Peyer's patch (tissue), 4 donors: ENCODE measurements at places on chromosomes 11 and 22.

DNA sequence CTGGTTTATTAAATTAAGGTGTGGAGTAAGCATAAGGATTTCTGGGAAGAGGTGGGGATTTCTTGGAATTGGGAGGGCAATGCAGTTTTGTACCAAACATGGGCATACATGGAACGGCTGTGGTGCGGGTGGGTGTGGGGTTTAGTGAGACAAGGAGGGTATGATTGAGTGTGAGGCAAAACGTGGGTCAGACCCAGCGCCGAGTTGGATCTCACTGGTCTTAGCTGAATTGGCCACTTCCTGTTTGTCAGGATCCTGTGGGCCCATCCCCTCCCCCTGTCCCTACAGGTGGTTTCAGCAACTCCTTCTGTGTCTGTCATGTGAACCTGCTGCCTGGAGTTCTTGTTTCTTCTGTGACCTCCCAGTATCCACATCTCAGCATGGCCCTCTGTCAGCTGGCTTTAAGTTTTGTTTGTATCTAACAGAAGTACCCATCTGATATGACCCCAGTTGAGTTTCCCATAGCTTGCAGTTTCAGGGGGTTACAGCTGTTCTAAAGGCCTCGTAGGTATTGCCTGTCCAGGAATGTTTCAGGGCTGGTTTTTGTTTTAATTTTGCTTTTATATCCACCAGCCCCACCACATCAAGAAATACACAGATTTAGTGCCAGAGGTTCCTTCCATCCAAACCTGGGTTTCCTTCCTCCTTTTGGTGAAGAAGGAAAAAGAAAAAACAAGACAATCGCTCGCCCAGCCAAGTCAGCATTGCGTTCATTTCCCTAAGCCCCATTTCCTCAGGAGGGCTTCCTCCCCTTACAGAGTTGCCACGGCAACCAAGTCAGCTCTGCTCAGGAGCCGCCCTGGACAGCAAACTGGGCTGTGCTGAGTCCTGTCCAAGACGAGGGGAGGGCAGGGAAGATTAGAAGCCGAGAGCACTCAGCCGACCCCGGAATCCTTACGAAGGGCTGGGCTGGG lies 6.0 kb downstream of the APOL1 start:
- DNase-seq: no peak

- DNase-seq: no peak
These were observed 164.0 kb upstream of the SYT13 start for GRCh38 chr11:45450189-45450588.

DNA sequence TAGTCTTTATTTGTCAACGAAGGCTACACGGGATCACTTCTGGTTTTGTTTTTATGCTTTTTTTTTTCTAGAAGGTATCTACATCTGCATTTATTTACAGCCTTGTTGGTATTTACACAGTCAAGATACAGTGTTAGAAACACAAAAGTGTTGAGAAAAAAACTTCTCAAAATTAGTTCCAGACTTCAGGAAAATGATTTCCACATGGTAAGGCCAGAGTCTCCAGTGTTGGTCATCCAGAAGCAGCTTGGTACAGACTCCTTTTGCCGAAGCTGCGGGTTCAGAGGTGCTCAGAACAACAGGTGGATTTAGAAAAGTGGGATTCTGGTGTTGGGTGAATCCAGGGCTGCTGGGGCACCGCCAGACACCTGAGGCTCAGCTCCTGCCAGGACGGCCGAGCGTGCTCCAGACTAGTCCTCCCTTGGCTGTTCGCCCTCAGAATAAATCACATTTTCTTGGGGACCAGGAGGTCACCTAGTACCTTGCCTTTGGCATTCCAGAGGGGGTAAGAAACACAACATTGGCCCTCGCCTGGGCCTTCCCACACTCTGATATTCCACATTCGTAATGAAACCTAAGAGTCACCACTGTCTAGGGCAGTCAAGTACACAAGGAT lies 78.7 kb upstream of the NARS2 start:
- DNase-seq: no peak

GRCh38 chr11:1116104-1116503 lies 41.4 kb downstream of the MUC2 start:
- no peak for DNase-seq

GRCh38 chr11:73971175-73971719 lies 11.4 kb downstream of the UCP2 start:
- no peak for DNase-seq

DNA sequence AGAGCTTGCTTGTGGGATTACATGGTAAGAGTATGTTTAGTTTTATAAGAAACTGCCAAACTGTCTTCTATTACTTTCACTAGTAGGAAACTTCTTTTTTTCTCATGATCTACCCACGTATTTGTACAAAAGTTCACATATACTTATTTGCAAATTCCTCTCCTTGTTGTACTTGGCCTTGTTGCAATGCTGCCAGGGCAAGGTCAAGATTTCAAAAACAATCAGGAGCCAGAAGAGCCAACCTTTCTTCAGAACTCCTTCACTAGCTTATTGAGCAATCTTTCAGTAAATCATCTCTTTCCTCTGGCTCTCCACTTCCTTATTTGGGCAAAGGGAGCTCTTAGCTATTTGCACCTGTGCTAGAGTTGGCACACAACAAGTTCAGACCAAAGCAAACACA lies 9.7 kb downstream of the SRSF8 start:
- no peak for DNase-seq

DNA sequence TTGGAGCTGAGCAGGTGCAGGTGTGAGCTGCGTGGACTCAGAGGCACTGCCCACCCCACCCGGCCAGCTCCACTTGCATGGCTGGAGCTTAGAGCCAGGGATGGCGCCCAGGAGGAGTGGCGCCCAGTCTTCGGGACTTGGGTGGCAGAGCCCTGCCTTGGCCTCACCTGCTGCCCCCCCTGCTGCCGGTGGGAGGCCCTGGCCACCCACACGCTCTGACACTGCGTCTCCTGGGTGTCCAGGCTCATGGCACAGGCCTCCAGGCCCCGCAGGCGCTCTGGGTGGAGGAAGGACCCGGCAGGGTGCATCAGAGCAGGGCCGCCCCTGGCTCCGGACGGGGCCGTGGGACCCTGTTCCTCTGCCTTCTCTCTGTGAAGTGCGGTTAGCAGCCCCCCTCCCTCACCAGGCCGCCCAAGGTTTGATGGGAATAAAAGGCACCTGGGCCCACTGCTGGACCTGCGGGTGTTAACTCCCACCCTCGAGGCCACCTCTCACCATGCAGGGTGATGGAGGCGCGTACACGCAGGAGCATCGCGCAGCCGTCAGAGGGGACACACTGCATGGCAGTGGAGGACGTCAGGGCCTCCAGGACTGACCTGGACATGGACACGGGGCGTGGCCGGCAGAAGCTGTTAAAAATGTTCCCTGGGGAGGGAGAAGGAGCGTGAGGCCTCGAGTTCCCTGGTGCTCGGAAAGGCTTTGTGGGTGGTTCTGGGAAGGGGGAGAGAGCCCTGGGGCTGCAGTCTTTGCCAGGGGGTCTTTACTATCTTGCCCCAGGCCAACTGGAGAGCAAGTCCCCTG lies 11.8 kb downstream of the IL17REL start:
- no peak for DNase-seq

DNA sequence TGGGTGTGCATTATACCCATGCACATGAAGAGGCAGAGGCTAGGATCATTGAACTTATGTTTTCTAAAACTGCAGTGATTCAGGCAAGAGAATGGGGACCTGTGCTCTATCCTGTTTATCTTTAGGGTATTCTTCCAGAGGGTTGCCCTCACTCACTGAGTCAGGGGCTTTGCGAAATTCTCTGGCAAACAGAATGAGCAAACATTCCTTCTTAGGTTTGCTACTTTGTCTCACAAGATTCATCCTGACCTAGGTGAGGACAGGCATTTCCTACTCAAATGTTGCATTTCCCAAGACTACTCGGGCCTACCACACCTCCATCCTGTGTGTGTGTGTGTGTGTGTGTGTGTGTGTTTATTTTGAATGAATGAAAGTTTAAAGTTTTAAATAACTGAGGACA lies 2.7 kb upstream of the EIF3M start:
- DNase-seq: no peak

DNA sequence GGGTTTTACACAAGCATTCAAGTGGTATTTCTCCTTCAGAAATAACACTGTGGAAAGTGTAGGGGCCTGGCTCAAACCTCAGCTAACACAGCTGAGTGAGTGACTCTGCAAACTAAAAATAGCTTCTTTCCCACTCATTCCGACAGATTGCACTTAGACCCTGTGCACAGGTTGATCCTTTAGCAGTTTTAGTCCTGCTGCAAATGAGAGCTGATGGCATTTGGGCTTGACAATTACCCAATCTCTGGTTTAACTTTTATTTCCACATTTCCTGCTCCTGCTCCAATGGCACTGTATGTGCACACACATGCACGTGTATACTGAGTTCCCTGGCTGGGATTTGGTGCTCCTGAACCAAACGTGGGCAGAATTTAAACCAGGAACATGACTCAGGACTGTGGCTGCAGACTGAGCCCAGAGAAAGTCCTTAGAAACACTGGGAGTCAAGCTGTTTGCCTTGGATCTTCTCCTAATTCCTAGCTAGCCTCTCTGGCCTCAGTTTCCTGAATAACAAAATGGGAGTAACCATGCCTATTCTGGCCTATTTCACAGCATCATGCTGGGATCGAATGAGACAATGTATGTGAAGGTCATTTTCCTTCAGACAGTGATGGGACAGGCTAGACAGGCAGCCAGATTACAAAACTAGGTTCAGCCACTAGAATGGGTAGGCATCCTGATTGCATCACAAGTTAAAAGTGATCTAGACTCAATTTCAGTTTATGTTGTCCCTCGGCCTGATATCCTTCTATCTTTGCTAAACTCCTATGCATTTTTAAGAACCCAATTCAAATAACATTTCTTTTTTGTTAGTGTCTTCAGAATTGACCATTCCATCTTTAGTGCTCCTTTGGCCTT lies 58.2 kb downstream of the SERGEF start:
- DNase-seq: no peak

GRCh38 chr11:117928446-117929141 lies 608 bp downstream of the TMPRSS13 start:
- no peak for DNase-seq

DNA sequence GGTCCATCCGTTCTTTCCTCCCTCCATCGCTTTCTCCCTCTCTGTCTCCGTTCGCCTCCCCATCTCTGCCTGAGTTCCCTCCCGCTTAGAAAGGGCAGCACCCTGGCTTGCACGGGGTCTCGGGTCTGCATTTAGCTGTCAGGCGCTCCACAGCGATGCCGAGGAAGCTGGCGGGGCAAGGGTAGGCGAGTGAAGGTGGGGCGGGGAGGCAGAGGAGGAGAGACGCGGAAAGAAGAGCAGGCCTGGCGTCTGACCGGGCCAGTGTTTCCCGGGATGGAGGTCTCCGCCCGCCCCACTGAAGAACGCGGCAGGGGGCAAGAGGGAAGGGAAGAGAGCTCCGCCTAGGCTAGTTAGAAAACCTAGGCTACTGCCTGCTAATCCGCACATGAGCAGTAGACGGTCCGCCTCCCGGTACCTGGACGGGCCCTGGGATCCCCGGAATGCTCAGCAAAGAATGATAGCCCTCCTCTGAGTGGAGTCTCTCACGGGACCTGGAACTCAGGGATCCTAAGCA lies 3922.5 kb upstream of the OR11H1 start:
- DNase-seq: no peak

DNA sequence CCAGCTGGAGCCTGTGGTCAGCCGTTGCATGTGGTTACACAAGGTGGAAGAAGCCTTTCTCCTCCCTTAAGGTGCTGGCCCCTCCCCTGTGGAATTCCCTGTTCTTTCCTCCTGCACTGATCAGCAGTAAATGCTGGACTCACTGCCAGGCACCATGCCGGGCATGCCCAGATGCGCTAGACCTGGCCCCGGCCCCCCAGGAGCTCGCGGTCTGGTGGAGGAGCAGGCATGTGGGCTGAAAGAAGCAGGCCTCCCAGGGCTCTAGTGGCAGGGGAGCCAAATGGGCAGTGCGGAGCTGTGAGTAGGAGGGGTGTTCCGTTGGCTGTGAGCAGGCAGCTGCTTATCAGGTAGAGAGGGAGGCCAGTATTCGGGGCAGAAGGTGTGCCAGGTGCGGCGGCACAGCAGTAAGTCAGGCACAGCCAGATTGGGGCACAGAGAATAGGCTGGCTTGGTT lies 10.2 kb downstream of the DGKZ start:
- DNase-seq: peak; percentile 68

DNA sequence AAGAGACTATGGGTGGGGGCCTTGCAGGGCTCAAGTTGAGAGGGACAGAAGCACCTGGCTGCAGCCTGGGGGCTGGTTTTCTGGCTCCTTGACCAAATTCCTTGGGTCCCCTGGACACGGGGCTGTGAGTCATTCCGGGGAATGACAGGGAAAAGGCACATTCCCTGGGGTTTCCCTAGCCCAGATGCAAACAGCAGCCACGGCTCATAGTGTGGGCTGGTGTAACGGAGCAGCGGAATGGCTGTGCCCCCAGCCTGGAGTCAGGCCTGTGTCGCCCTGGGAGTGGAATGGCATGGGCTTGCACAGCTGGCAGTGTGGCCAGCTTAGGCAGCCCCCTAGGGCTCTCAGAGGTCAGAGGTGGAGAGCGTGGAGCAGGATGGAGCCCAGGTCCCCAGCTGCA lies 77.6 kb upstream of the KCNQ1OT1 start:
- peak; percentile 46 for DNase-seq

DNA sequence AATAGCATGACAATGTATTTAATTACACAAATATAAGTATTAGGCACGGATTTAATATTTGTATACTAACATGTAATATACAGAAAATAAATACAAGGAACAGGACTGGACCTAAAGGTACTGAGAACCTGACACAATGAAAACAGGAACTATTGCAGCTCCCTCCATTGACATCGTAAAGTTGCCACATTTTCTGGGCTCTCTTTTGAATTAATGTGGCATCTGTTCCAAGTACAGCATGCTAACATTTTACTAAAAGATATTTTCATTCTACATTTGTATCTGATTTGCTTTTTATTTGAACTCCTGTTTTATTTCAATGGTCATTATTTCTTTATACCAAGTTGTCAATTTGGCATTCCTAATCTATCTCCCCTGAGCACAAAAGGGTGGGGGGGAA lies 15.3 kb downstream of the PHF21A start:
- no peak for DNase-seq

DNA sequence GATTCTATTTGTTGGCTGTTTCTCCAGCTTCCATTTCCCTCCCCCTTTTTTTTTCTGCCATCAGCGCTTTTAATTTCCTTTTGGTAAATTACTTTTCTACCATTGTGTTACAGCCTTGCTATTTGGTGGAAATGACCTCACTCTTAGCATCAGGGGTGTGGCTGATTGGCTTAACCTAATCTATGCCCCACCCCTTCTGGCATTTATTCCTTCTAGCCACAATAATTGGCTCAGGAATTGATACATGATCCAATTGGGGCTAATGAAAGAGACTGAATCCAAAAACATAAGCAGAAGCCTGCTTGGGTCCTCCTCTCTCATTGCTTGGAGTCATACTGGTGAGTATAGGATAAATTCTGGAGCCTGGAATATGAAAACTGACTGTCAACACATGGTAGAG lies 402.4 kb upstream of the LRRC4C start:
- DNase-seq: no peak
